ENCODE measurements at places on chromosomes 2 and 18. TPM values are rescaled to one million over a fixed set of nuclear protein-coding genes. Genes with fewer than 3 reads are reported as not detected.

GKN2 gene
- not detected for total RNA-seq

LAPTM4A gene
- 24.6 TPM for total RNA-seq

CYBRD1 gene
- total RNA-seq: 10.3 TPM

ASB18 gene
- not detected for total RNA-seq

CABLES1 gene
- 13.3 TPM for total RNA-seq
